ENCODE measurements at places on chromosomes 12 and 14. TPM values are rescaled to one million over a fixed set of nuclear protein-coding genes. Genes with fewer than 3 reads are reported as not detected.

DNA sequence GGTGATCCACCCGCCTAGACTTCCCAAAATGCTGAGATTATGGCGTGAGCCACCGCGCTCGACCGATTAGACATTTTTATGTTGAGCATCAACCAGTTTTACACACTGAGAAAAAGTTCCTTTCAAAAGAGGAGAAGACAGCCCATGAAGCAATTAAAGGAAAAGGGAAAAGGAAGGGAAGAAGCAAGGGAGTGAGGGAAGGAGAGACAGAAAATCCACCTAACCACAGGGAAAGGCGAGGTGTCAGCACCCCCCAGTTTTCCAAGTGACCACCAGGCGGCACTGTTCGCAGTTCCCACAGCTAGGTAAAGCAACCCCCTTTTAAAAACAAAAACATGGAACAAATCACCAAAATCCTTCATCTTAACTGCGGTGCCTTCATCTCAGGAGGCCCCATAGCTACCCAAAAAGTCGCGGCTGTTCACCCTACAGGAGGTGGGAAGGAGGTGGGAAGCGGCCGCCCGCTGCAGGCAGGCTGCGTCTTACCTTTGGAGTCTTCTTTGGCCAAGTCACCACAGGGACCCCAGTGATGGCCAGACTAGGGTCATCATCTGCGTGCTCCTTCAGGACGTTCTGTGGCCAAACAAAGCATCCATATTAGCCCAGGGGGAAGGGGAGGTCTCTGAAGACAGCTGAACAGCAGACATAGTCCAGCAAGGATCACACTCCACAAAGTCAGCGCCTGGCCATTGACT is 86.6 kb downstream of the KDM2B start:
- H3K27ac ChIP-seq = no peak overlapping the region
- H3K27me3 ChIP-seq = no peaks in the 10 kb centered on the region
- no peaks in the 10 kb centered on the region for H3K4me1 ChIP-seq
- no peak overlapping the region for H3K4me3 ChIP-seq
- H3K36me3 ChIP-seq = no peaks in the 10 kb centered on the region

- H3K27me3 ChIP-seq = no peaks in the 10 kb centered on the region
- H3K4me1 ChIP-seq = no peaks in the 10 kb centered on the region
- H3K27ac ChIP-seq = no peak overlapping the region
- H3K36me3 ChIP-seq = no peaks in the 10 kb centered on the region
Observed at GRCh38 chr12:84843593-84844144, 68.9 kb downstream of the SLC6A15 start.

GRCh38 chr12:68271346-68271745 is 17.9 kb upstream of the IL22 start:
- H3K27ac ChIP-seq = no peak overlapping the region
- DNase-seq = no peak
- no peak overlapping the region for H3K4me3 ChIP-seq
- H3K27me3 ChIP-seq = peaks cover 12% of the 10 kb centered on the region
- no peaks in the 10 kb centered on the region for H3K36me3 ChIP-seq

DNA sequence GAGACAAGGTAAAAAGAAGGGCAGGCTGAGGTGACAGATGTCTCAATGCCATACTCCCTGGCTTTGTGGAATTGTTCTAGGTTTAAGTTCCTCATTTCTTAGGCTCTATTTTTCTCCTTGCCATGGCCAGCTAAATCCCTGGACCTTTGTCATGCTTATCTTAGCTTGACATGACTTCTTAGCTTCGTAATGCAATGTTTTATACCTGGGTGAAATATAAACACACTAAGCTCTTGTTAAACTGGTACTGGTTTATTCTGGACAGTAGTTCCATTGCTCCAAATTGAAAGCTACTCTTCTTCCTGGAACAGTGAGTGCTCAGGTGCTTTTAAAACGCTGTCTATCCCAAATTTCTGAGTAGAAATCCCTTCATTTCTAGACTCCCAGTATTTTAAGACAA is 17.4 kb upstream of the ARHGAP5 start:
- H3K27me3 ChIP-seq = no peaks in the 10 kb centered on the region
- DNase-seq = no peak
- no peaks in the 10 kb centered on the region for H3K36me3 ChIP-seq

- no peak for DNase-seq
- H3K27ac ChIP-seq = no peak overlapping the region
- no peaks in the 10 kb centered on the region for H3K4me1 ChIP-seq
Observed at GRCh38 chr14:78403278-78403815, 233.2 kb downstream of the NRXN3 start.

GRCh38 chr14:36510078-36510799 is 9.8 kb downstream of the NKX2-1 start:
- no peaks in the 10 kb centered on the region for H3K4me1 ChIP-seq
- H3K27ac ChIP-seq = no peak overlapping the region
- peaks cover 78% of the 10 kb centered on the region for H3K27me3 ChIP-seq
- H3K36me3 ChIP-seq = no peaks in the 10 kb centered on the region

DNA sequence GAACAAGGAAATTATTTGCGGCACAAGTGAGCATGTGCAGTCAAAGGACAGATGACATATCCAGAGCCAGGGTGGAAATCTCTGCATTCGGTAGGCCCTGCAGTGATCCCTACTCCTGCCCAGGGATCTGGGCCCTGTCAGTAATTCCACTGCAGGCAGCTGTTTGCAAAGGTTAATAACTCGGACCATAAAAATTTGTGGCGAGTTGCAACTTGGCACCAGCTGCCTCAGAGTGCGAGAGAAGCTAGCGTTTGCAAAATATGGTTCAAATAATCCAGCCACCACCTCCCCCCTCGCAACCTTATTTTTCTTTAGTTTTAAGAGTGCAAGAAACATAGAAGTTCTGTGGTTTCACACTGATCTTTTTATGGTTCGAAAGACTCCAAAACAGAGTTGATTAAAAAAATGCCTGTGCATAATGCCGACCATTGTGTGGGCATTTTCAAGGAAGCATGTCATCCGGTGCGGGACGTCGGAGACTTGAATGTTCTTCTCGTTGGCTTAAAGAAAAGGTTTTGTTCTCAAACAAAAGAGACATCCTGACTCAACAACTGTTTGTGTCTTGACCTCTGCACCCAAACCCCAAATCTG is 224.5 kb downstream of the BCL11B start:
- H3K27ac ChIP-seq = no peak overlapping the region
- no peaks in the 10 kb centered on the region for H3K36me3 ChIP-seq
- DNase-seq = no peak
- H3K27me3 ChIP-seq = no peaks in the 10 kb centered on the region
- H3K4me3 ChIP-seq = no peak overlapping the region

DNA sequence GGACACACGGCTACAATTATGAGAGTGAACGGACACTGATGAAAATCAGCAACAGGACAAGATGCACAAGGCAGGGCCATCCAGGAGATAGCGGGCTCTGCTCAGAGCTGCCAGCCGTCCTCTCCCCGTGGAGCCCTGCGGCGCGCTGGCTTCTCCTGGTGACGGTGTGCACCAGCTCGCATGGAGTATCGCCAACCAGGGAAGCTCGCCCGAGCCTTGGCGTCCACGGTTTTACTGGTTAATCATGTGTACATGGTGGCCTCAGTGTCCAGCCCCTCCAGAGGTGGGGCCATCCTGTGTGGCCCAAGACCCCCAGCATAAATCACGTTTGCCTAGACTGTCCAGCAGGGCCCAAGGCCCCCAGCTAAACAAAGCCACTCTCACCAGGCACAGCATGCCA is 31.2 kb upstream of the DYNC1H1 start:
- H3K27me3 ChIP-seq = no peaks in the 10 kb centered on the region
- H3K27ac ChIP-seq = no peak overlapping the region
- H3K36me3 ChIP-seq = peaks cover 10% of the 10 kb centered on the region

GRCh38 chr14:59333668-59334067 is 131.5 kb downstream of the GPR135 start:
- no peaks in the 10 kb centered on the region for H3K36me3 ChIP-seq
- H3K27me3 ChIP-seq = no peaks in the 10 kb centered on the region
- no peak for DNase-seq
- no peak overlapping the region for H3K27ac ChIP-seq
- H3K4me3 ChIP-seq = no peak overlapping the region

DNA sequence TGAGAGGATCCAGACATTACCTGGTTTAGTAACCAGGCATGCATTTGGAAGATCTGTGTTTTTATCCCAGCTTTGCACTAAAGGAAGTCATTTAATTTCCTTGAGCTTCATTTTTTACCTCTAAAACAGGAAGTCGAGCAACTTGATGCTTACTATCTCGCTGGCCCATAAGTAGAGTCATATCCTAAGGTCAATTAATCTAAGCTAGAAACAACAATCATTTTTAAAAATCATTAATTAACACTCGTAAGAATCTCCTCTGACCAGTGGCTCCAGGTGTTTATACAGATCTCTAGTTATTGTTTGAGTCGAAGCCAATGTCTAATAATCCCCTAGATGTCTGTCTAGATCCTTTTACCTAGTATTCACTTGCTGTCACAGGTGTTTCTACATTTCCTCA is 355.8 kb upstream of the DCN start:
- no peaks in the 10 kb centered on the region for H3K36me3 ChIP-seq
- DNase-seq = no peak
- no peak overlapping the region for H3K27ac ChIP-seq
- H3K4me1 ChIP-seq = no peaks in the 10 kb centered on the region
- H3K27me3 ChIP-seq = no peaks in the 10 kb centered on the region

- H3K36me3 ChIP-seq = peaks cover 51% of the 10 kb centered on the region
- H3K4me3 ChIP-seq = no peak overlapping the region
- no peak overlapping the region for H3K27ac ChIP-seq
- DNase-seq = no peak
- no peaks in the 10 kb centered on the region for H3K27me3 ChIP-seq
Observed at GRCh38 chr12:52078276-52078675, 1.2 kb upstream of the SMIM41 start.

GRCh38 chr12:19801941-19802340 is 362.6 kb downstream of the AEBP2 start:
- H3K27ac ChIP-seq = no peak overlapping the region
- DNase-seq = no peak
- no peaks in the 10 kb centered on the region for H3K4me1 ChIP-seq
- no peaks in the 10 kb centered on the region for H3K27me3 ChIP-seq
- no peaks in the 10 kb centered on the region for H3K36me3 ChIP-seq

DNA sequence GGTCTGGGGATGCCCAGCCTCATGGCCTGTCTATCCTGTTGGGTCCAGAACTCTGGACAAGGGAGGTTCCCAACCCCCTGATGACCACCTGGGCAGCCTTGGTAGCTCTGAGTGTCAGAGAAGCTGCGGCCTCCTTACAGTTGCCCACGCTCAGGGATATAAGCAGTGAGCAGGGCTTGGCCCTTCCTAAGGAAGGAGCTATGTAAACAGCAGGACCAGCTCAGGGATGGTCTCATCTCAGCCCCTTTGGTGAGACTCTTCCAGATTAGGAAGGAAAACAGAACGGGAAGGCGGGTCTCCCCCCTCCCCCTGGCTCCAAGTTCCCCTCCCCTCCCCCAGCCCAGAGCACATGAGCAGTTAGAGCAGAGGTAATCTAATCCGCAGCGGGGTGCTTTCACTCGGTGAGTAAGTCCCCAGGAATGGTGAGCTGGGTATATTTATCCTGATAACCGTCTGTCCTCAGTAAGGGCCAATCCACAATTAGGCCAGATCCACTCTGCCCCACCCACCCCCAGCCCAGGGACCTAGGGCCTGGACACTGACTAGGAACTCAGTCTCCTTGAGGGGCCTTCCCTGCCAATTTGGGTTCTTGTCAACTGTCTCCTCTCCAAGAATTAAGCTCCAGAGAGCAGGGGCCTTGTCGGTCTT is 29.5 kb upstream of the RPLP0 start:
- peak; percentile 84 for DNase-seq
- peak overlapping the region; percentile 96 for H3K27ac ChIP-seq
- H3K4me3 ChIP-seq = peak overlapping the region; percentile 15
- H3K27me3 ChIP-seq = no peaks in the 10 kb centered on the region
- peaks cover 83% of the 10 kb centered on the region for H3K4me1 ChIP-seq

- no peaks in the 10 kb centered on the region for H3K27me3 ChIP-seq
- no peaks in the 10 kb centered on the region for H3K4me1 ChIP-seq
- H3K27ac ChIP-seq = no peak overlapping the region
- no peaks in the 10 kb centered on the region for H3K36me3 ChIP-seq
Observed at GRCh38 chr12:30357766-30358490, 337.7 kb downstream of the IPO8 start.

DNA sequence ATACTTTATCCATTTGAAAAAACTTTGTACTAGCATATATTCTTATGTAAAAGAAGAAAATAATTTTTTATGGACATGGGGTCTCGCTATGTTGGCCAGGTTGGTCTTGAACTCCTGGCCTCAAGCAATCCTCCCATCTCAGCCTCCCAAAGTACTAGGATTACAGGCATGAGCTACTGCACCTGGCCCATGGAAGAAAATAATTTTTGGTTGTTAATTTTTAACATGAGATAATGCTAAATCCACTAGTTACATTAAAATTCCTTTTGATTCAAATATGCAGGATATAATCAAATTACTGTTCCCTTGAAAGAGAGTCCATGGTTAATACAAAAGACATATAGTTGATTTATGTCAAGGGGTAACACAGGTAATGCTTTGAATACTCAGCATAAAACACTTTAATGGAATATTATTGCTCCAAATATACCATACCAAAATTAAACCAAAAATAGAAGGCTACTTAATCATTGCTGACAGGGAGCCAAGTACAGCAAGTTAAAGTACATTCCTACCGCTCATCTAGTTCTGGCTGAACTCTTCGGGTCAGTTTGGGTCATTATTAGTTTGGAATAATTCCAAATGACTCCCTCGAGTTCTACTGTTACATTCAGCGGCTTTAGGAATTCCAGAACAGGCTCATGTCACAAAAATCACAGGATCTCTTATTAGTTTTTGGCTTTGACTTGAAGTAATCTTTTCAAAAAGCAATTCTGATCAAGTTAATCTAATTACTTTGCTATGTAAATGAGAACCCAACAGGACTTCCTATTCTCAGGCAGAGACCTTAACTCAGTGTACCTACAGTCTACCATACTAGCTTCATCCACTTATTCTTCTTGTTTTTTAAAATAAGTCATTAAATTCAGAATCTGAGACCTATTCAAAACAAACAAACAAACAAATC is 6.1 kb downstream of the SOS2 start:
- H3K36me3 ChIP-seq = 0 out of 3 replicates have a peak, but pooled peaks cover 4% of the 10 kb centered on the region
- DNase-seq = no peak
- no peaks in the 10 kb centered on the region for H3K27me3 ChIP-seq
- H3K27ac ChIP-seq = no peak overlapping the region
- H3K4me1 ChIP-seq = no peaks in the 10 kb centered on the region

DNA sequence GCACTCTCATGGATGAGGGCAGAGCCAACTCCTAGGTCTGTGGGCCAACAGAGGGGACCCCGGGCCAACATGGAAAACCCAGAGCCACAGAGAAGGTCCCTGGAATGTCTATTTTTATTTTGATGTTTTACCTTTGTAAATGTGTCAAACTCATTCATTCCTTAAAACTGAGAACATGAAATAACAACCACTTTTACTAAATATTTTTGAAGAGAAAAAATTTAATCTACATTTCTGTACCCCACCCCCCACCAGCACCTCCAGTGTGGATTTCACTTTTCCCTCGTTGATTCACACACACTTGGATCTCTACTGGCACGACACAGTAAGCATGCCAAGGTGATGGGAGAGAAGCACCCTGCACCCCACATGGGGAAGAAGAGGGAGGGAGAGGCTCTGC is 6.7 kb downstream of the KRT77 start:
- no peak overlapping the region for H3K4me3 ChIP-seq
- no peak overlapping the region for H3K27ac ChIP-seq
- H3K36me3 ChIP-seq = no peaks in the 10 kb centered on the region
- H3K27me3 ChIP-seq = peaks cover 61% of the 10 kb centered on the region

The CCDC197 gene
- total RNA-seq = not detected

The NPC2 gene
- total RNA-seq = 18.6 TPM

The COPS7A gene
- 23.4 TPM for total RNA-seq

The KANSL2 gene
- total RNA-seq = 43.6 TPM

The TTC6 gene
- total RNA-seq = not detected

The SOX5 gene
- 11.9 TPM for total RNA-seq

The AHSA1 gene
- 175 TPM for total RNA-seq

The HOXC4 gene
- total RNA-seq = 1.1 TPM

The GZMH gene
- not detected for total RNA-seq

The ZFYVE1 gene
- 3.2 TPM for total RNA-seq

The CCDC38 gene
- not detected for total RNA-seq

The CD27 gene
- 0.24 TPM for total RNA-seq
